ENCODE measurements at places on chromosomes 4 and X. TPM values are rescaled to one million over a fixed set of nuclear protein-coding genes. Genes with fewer than 3 reads are reported as not detected.

The MSANTD1 gene
- 0.20 TPM for polyA plus RNA-seq

The SMIM43 gene
- polyA plus RNA-seq = 0.07 TPM

The CYTL1 gene
- 0.50 TPM for polyA plus RNA-seq

The CLDN22 gene
- polyA plus RNA-seq = 0.02 TPM

The TMSB15A gene
- polyA plus RNA-seq = 2.0 TPM

The OPRPN gene
- not detected for polyA plus RNA-seq

The ELF2 gene
- polyA plus RNA-seq = 15.6 TPM

The GAGE12F gene
- not detected for polyA plus RNA-seq

The RAP1GDS1 gene
- polyA plus RNA-seq = 5.0 TPM

The PAGE2 gene
- polyA plus RNA-seq = not detected

The PAK3 gene
- polyA plus RNA-seq = 0.02 TPM

The PLP1 gene
- polyA plus RNA-seq = 25.9 TPM

The CXCR3 gene
- polyA plus RNA-seq = 0.07 TPM

The TCEAL2 gene
- polyA plus RNA-seq = 7.6 TPM

The SAGE1 gene
- not detected for polyA plus RNA-seq

The MAGEA3 gene
- not detected for polyA plus RNA-seq

The GRIA2 gene
- polyA plus RNA-seq = 0.09 TPM

The CRLF2 gene
- not detected for polyA plus RNA-seq

The AKAP4 gene
- not detected for polyA plus RNA-seq

The MAGEA9B gene
- not detected for polyA plus RNA-seq

The CDS1 gene
- polyA plus RNA-seq = 0.45 TPM

The KLHL4 gene
- polyA plus RNA-seq = 0.25 TPM

The MMRN1 gene
- polyA plus RNA-seq = 3.8 TPM

The DAPP1 gene
- 0.16 TPM for polyA plus RNA-seq

The ZAR1 gene
- polyA plus RNA-seq = not detected

The STARD8 gene
- polyA plus RNA-seq = 6.0 TPM

The MAGEA4 gene
- not detected for polyA plus RNA-seq

The PRKX gene
- polyA plus RNA-seq = 1.6 TPM

The VEGFD gene
- 1.6 TPM for polyA plus RNA-seq

The RP2 gene
- 2.9 TPM for polyA plus RNA-seq

The PHEX gene
- polyA plus RNA-seq = 0.02 TPM

The PSAPL1 gene
- polyA plus RNA-seq = not detected

The SNX12 gene
- polyA plus RNA-seq = 26.1 TPM

The NDP gene
- polyA plus RNA-seq = not detected

The CORIN gene
- 66.2 TPM for polyA plus RNA-seq

The SLC26A1 gene
- polyA plus RNA-seq = 0.34 TPM

The SSX4 gene
- not detected for polyA plus RNA-seq

The CFP gene
- 4.7 TPM for polyA plus RNA-seq

The TMEM255A gene
- 0.57 TPM for polyA plus RNA-seq

All from right cardiac atrium (tissue), 5 donors.